ENCODE measurements at places on chromosomes 7 and 10.

GRCh38 chr7:131327049-131327625, 539 bp upstream of the MKLN1 start:
- DNase-seq, result peak; percentile 50

DNA sequence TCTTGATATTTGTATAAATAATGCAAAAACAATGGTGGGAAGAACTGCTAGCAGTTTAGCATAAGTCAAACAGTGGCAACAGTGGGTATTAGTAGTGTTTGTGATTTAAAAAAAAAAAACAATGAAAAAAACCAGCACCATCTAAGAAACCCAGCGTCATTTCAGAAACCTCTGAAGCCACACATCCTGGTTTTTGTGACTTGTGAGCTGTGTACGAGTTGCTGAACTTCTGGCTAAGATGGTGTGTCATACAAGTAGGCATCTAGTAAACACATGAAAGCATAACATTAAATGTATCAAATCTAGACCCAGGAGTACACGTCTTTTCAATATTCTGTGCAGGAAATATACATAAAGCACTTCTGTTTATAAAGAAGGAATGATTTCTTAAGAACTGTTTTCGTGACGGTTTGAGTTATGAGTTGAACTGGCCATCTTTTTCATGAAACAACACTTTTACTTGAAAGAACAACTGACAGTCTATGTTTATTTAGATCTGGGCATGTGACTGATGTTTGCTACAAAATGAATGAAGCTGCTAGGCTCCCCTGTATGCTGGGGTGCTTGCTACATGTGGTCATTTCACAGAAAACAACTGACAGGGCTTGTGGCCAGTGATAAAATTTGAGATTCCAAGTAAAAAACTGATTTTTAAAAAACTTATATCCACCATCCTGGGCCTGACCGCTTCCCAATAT, 143.5 kb downstream of the PIP4K2A start:
- no peak for DNase-seq

DNA sequence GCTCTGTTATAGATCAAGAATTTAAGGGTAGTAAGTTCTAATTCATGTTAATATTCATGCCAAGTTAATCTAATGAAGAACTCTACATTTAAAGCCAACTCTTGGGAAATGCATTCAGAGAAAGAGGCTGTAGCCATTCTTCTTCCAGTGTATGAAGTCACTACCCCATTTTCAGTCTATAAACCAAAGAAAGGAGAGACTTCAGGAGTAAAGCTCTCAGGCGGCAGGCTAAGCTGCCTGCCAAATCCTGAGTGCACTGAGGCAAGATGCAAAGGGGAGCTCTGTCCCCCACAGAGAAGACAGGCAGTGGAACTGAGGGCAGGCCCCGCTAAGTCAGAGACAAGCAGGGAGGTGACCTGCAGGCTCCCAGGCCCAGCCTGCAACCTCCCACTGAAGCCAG, 41.5 kb downstream of the SLIT1 start:
- DNase-seq, result no peak

GRCh38 chr7:127673902-127674301, 21.9 kb downstream of the SND1 start:
- DNase-seq, result no peak

- no peak for DNase-seq
These were observed 1.8 kb upstream of the OPN4 start for GRCh38 chr10:86652361-86653202.

GRCh38 chr10:96439725-96440124, 74.0 kb downstream of the TLL2 start:
- no peak for DNase-seq

DNA sequence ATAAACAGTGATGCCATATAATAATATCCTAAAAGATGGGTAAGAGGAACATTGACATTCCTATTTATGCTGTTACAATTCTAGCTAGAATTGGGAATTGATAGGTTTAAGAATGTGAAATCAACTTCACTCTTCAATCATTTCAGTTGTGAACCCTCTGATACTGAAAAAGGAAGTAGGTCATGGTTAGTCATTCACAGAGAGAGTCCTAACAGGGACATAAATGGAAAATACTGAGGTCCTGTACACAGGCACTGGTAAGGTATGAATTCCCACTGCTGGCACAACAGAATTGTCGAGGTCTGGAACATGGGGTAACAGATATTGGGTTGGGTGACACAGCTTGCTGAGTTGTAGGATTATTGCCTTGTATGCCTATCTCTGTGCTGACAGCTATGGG, 289.4 kb upstream of the LRRN3 start:
- DNase-seq, result no peak

DNA sequence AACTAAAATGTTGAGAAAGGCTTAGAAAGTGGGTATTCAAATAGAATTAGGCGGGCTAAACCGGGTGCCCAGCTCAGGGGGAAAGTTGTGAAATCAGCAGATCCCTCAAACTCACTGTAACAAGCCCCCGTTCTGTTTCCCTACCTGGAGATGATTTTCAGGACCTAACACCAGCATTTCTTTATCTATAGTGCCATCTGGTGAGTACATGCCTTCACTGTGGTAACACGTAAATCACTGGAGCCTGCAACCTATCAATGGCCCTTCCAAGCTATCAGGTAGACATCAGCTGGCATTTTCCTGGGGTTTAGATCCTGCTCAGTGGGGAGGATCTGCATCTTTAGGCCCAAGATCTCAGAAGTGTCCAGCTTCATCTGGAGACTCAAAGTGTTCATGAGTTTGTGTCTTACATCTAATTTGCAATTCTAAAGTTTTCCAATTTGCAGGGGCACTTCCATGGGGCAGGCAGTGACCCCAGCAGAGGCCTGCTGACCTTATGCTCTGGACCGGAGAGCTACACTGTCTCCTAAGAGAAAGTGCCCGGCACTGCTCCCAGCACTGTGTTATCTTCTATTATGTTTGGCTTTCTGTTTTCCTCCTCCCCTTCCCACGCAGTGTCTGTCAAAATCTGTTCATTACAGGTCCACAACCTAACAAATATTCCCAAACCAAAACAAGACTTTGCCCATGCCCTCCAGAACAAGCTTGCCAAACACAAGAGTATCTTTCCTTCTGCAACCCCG, 132.5 kb downstream of the LSM5 start:
- DNase-seq, result no peak
